ENCODE measurements at places on chromosomes 6 and 20.

GRCh38 chr6:143620447-143620846, 57.3 kb upstream of the PHACTR2 start:
- DNase-seq = no peak

DNA sequence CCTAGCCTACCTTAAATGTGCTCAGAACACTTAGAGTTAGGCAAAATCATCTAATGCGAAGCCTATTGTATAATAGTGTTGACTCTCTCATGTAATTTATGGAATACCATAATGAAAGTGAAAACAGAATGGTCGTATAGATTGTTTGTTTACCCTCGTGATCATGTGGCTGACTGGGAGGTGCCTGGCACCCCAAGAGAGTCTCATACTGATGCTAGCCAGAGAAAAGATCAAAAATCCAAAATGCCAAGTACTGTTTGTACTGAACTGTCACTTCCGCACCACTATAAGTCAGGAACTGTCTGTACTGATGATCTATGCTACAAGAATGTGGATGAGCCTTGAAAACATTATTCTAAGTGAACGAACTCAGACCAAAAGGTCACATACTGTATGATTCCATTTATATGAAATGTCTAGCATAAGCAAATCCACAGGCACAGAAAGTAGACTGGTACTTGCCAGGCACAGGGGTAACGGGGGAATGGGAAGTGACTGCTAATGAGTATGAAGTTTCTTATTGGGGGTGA, 22.4 kb downstream of the ZMYND8 start:
- no peak for DNase-seq

GRCh38 chr6:39608652-39609345, 116.4 kb downstream of the KIF6 start:
- no peak for DNase-seq

DNA sequence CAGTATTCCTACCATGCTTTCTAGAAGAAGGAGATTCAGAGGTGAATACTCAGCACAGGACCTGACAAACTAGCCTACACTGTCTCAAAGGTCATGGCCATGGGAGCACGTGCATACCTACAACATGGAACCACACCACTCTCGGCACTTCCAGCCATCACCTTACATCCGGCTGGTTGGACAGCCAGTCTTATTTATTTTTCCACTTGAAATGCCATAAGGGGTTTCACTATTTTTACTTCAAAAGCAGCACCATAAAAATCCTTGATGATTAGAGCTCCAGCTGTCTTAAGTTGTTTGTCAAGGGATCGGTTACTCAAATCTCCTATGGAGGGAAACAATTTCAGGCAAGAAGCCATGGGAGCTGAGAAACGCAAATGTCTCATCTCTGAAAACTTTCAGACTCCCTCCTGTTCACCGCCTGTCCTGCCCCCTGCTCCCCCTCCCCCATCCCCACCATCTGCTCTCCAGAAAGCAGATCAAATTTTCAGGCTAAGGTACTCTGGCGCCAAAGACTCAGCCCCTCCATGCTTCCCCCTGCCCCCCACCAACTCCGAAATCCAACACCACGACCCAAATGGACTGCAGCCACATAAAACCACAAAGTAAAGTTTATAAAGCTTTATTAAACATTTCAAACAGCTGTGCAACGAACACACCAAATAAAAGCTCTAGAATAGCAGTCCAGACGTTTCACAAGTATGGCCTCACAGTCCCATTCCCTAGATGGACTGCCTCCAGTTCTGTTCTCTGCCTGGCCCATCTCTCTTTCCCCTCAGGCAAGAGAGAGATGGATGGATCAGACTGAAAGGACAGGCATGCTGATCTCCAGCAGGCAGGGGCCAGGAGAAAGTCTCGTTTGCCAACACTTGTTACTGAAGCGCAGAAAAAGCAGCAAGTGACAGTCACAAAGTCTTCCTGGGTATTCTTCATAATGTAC, 4.0 kb upstream of the NNAT start:
- no peak for DNase-seq

Measured in HCT116 (cell line).